ENCODE measurements at places on chromosomes 11 and 22.

DNA sequence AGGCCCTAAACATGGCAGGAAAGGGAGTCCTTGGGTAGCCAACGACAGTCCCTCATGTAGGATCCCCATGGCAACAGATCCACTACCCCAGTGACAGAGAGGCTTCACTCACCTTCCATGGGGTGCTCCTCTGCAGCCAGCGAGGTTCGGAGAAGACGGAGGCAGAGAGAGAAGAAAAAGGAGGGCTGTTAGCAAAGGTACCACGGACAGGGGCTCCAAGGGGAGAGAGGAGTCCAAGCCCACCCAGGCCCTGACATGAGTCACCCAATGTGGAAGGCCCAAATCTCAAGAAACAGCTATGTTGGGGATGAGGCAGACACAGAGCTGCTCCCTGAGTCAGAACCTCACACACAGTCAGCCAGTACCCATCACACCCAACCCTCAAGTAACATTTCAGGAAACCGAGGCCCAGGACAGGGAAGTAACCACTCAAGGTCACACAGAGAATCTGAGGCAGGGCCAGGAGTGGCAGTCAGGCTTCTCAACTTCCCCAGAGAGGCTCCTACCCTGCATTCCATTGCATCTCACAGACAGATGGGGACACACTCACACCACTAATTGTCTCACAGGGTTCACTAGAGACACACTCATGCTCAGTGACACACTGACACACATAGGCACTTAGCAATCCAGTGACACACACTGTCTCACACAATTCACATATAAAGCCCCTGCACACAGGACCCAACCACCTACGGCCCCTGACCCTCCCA is 25.2 kb downstream of the NRXN2 start:
- no peak for DNase-seq

GRCh38 chr11:68200639-68201038 is 12.5 kb downstream of the KMT5B start:
- DNase-seq = no peak

DNA sequence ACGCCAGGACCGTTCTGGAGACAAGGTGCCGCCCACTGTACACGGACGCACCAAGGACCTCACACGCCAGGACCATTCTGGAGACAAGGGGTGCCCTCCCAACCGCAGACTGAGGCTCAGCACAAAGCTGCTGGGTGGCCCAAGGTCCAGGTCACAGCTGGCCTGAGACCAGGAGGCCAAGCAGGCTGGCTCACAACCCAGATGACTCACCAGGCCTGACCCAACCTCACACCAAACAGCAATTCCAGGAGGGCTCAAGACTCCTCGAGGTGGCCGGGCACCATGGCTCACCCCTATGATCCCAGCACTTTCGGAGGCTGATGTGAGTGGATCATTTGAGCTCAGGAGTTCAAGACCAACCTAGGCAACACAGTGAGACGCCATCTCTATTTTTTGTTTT is 14.8 kb downstream of the BRD1 start:
- DNase-seq = no peak

- DNase-seq = no peak
These were observed at the start of gene CTSD for GRCh38 chr11:1763796-1764661. CTSD (minus strand) TSS chr11:1763927; CDS start chr11:1763859, 68 bp downstream.

- DNase-seq = no peak
These were observed 3.6 kb downstream of the INCENP start for GRCh38 chr11:62127426-62127825.

DNA sequence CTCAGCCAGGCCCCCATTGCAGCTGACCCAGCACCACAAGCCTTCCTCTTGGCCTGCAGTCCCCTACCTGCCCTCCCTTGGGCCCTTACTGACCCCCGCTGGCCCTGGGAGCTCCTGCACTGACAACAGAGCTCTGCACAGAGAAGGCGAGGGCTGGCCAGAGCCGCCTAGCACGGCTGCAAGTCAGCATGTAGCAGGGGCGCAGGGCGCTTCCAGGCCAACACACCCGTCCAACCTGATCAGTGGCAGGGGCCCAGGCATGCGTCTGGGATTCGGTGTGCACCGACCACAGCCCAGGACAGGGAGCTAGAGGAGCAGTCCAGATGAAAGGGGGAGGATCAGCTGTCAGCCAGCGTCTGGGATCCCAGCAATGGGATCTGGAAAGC is 7.6 kb downstream of the WNT7B start:
- peak; percentile 78 for DNase-seq

GRCh38 chr11:56522008-56522407 is 21.0 kb downstream of the OR5M11 start:
- no peak for DNase-seq

- no peak for DNase-seq
These were observed 353.8 kb downstream of the DDX10 start for GRCh38 chr11:109018639-109019038.

- DNase-seq = no peak
These were observed 517.9 kb downstream of the TBC1D22A start for GRCh38 chr22:47280301-47280700.
